ENCODE measurements at places on chromosomes 16 and 17.

- no peak for DNase-seq
These were observed 3.0 kb downstream of the CDH1 start for GRCh38 chr16:68739964-68740627.

GRCh38 chr17:69246726-69247375, 18.2 kb upstream of the ABCA10 start:
- no peak for DNase-seq

- DNase-seq: peak; percentile 58
These were observed 7.2 kb downstream of the DLX3 start for GRCh38 chr17:49987681-49988441.

- no peak for DNase-seq
These were observed 5.2 kb downstream of the ITPRIPL2 start for GRCh38 chr16:19118938-19119431.

GRCh38 chr16:2091547-2092255, 43.9 kb downstream of the TSC2 start:
- DNase-seq: no peak

DNA sequence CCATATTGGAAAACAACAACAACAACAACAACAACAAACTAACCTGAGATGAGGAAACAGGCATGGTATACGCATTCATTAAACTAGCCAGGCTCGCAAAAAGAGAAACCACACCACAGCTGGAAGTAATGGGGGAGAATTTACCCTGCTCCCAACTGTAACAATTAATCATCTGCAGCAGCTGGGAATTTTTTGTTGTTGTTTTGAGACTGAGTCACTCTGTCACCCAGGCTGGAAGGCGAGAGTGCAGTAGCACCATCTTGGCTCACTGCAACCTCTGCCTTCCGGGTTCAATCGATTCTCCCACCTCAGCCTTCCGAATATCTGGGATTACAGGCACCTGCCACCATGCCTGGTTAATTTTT, 16.3 kb downstream of the PRPSAP1 start:
- DNase-seq: no peak

DNA sequence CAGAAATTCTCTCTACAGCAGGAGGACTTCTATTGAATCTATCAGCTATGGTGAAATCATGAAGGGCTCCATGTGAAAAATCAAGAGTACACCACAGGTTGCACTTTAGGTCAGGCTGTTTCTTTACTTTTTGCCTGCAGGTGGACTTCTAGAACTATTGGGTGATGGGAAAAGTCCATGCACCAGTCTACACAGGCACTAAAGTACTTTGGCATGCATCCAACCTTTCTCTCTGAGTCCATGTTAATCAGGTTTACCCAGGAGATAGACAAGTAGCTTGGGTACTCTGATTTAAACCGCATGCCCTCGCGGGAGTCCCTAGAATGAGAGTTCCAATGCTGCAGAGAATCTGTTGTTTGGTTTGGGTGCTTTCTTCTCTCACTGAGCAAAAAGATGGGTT, 9.1 kb upstream of the ANKFN1 start:
- DNase-seq: no peak

GRCh38 chr16:35747658-35748455, 2288.4 kb downstream of the TP53TG3F start:
- DNase-seq: no peak

- DNase-seq: no peak
These were observed 251.2 kb downstream of the PARN start for GRCh38 chr16:14378689-14379467.

Measured in upper lobe of right lung (tissue), 1 donor.